ENCODE measurements at places on chromosomes 6 and 20. TPM values are rescaled to one million over a fixed set of nuclear protein-coding genes. Genes with fewer than 3 reads are reported as not detected.

Gene SLC26A8
- not detected for total RNA-seq

Gene NCOA7
- total RNA-seq: 66.0 TPM

Gene LST1
- not detected for total RNA-seq

Gene CGA
- not detected for total RNA-seq

Gene LSM2
- 35.5 TPM for total RNA-seq

Gene CDSN
- total RNA-seq: 10.9 TPM

Gene TAGAP
- 0.34 TPM for total RNA-seq

Gene TDRD6
- 0.50 TPM for total RNA-seq

Gene C20orf204
- total RNA-seq: 0.34 TPM

Gene PSORS1C1
- total RNA-seq: 6.0 TPM

Gene SPTLC3
- total RNA-seq: 7.3 TPM

Gene APOBEC2
- total RNA-seq: not detected

Gene ULBP2
- 8.2 TPM for total RNA-seq

Gene QKI
- 118 TPM for total RNA-seq

Gene SOX4
- 81.7 TPM for total RNA-seq

Gene TP53TG5
- total RNA-seq: not detected

Gene DNAH8
- total RNA-seq: under 0.01 TPM

Gene ARID1B
- 72.4 TPM for total RNA-seq

Gene CENPW
- total RNA-seq: 1.4 TPM

Gene GRIK2
- total RNA-seq: 0.34 TPM

Gene FAM209A
- not detected for total RNA-seq

Gene MLN
- not detected for total RNA-seq

Gene SERPINB1
- total RNA-seq: 160 TPM

Gene CASP8AP2
- 9.9 TPM for total RNA-seq

Gene NKAPL
- 1.9 TPM for total RNA-seq

Gene PNPLA1
- total RNA-seq: 0.36 TPM

Gene KIF25
- not detected for total RNA-seq

Gene SGK2
- total RNA-seq: 0.93 TPM

Gene C6orf163
- 3.2 TPM for total RNA-seq

Gene SPATA25
- 1.00 TPM for total RNA-seq

Gene BCAS1
- 0.85 TPM for total RNA-seq

Gene LAMA2
- total RNA-seq: 0.68 TPM

Gene FARS2
- total RNA-seq: 27.3 TPM

Gene BPIFB1
- total RNA-seq: 3.3 TPM

Gene ANGPT4
- not detected for total RNA-seq

Gene ZSWIM3
- total RNA-seq: 3.1 TPM

Gene BMP2
- 12.0 TPM for total RNA-seq
